ENCODE measurements at places on chromosomes 6 and 20. TPM values are rescaled to one million over a fixed set of nuclear protein-coding genes. Genes with fewer than 3 reads are reported as not detected.
A peak's percentile ranks its signal among the peaks of the same experiment; 100 is the strongest.

- DNase-seq: no peak
Observed at GRCh38 chr6:36068012-36068392, 40.4 kb downstream of the MAPK14 start.

DNA sequence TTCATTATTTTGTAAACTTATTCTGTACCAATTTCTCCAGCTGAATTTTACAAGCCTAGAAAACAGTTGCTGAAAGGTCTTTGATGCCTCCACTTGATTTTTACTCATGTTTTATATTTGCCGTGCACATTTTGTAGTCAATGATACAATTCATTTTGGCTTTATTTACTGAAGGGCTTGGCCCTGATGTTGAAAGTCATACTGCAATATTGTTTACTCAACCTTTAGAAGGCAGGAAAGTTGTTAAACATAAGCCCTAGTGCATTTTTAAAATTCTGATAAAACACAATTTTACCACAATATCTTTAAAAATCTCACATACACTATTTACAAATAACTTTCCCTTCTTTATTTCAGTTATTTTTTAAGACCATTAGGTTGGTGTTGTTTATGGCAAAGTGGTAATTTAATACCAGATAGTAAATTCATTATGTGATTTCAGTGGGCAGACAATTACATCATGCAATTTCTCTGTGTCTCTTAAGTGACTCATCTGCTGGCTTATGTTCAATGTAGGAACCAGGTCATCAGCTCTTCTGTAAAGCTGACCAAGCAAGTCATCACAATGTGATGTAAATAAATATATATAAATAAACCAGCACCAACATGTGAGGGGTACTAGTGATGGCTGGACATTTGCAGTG is 121.1 kb upstream of the SLC35B3 start:
- DNase-seq: peak; percentile 84

Gene PNLDC1
- total RNA-seq: not detected

Gene PEX7
- 7.2 TPM for total RNA-seq

DNA sequence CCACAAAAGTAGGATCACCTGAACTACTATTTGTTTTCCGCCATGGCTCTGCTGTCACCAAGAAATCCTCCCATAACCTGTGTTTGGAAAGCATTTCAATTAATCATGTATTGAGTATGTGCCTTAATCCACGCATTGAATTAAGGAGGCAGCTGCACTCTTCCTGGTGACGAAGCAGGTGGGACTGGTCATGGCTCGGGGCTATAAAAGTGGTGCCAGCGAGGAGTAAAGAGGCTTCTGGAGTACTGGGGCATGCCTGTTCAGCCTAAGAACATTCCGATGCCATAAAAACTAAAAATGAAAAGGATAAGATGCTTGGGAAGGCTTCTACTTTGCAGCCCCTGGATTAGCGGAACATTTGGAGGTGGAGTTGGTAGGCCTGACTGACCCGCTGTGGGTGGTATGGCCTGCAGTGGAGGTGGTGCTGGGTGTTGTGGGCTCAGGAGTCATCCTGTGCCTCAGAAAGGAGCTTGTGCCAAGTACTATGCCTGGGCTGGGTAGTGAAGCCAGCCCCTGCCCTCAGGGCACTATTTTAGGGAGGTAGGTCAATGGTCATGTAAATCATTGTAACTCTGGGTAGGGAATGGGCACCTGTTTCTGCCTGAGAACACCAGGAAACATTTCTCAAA is 110.5 kb downstream of the B3GAT2 start:
- DNase-seq: no peak

DNA sequence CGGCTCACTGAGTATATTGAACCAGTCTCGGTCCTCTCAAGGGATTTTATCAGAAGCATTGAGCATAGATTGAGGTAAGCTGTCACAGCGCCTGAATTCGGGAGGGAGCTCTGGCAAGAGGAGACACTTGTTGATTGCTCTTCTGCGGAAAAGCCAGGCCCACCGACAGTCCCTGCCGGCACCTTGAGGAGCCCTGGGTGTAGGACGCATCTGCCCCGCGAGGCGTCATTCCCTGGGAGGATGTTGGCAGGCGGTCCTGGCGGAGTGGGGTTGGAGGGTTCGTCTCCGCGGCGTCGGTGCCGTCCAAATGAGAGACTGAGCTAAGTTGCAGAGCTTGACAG is 843 bp downstream of the FBXO9 start:
- no peak for DNase-seq

DNA sequence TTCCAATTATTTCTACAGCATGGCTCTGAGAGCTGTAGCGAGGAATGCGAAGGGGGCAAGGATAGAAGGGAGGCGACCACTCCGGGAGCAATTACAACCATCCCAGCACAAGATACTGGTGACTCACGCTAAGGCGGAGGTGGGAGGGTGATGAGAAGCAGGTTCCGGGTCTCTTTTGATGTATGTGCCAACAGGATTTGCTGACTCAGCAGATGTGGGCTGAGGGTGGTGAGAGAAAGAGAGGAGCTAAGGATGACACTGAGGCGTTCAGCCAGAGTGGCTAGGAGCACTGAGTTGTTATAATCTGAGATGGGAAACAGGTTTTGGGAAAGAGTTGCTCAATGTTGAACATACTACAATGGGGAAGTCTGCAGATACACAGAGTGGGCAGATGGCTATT is 9.3 kb upstream of the TXNDC5 start:
- DNase-seq: no peak
